SK-N-DZ (cell line): ENCODE measurements at places on chromosomes 2 and 18.

DNA sequence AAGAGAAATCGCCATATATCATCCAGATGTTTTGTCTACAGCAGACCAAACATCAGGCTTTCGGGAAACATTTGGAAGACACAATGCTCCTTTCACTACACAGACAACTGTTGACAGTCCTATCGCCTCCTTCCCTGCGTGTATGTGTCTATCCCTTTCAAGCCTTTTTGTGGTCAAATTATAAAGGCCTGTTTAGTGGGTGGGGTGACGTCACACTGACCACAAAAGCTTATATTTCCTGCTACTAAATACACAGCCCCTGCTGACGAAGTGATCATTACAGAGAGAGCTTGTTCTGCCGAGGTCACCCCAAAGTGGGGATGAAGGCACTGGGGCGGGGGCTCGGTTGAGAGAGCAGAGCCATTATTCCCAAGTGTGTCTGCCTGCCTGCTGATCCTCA is 302.7 kb upstream of the TNP1 start:
- no peak for DNase-seq

GRCh38 chr2:201786471-201786870 is 5.7 kb upstream of the ALS2 start:
- DNase-seq = no peak

GRCh38 chr2:116955646-116956045 is 858.8 kb upstream of the DDX18 start:
- no peak for DNase-seq

GRCh38 chr2:179455824-179456223 is 191.2 kb upstream of the SESTD1 start:
- no peak for DNase-seq

- DNase-seq = no peak
Observed at GRCh38 chr18:48292229-48292628, 117.0 kb downstream of the ZBTB7C start.

- no peak for DNase-seq
Observed at GRCh38 chr2:183919926-183920325, 678.4 kb upstream of the ZNF804A start.

DNA sequence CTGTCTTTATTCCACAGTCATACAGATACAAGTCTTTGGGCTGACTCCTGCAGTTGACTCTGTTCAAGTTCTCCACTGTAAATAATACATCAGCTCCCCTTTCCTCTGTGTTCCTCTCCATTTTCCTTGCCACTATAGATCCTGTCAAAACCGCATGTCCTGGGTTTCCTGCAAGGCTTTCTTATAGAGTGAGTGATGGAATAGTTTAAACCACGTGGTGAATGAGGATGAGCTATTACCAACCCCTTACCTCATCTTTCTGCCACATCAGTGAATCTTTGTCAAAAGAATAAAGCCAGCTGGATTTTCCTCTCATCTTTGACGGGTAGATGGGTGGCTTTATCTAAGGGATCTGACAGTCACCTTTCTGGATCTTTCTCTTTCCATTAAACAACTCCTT is 3.9 kb upstream of the GALNT14 start:
- DNase-seq = no peak
